Suppressor macrophage treated with lipopolysaccharide for 1 hour (primary cell): ENCODE measurements at places on chromosomes 7 and 10.
A peak's percentile ranks its signal among the peaks of the same experiment; 100 is the strongest.

- DNase-seq = no peak
Measured at GRCh38 chr7:124764847-124765400, 668 bp downstream of the GPR37 start.

DNA sequence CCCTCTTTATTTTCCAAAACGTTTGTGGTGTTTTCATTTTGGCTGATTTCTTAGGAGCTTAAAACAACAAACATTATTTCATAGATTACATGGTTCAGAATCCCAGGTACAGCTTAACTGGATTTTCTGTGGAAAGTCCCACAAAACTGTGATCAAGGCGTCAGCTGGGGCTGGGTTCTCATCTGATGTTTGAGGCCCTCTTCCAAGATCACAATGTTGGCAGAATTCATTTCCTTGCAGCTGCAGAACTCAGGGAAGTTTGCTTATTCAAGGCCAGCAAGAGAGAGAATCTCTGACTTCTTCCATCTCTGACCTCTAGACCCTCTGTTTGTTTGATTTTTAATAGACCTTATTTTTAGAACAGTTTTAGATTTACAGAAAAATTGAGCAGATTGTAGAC, 108.4 kb upstream of the AGK start:
- no peak for DNase-seq

GRCh38 chr10:76436401-76436811, 1005.0 kb downstream of the LRMDA start:
- DNase-seq = no peak

DNA sequence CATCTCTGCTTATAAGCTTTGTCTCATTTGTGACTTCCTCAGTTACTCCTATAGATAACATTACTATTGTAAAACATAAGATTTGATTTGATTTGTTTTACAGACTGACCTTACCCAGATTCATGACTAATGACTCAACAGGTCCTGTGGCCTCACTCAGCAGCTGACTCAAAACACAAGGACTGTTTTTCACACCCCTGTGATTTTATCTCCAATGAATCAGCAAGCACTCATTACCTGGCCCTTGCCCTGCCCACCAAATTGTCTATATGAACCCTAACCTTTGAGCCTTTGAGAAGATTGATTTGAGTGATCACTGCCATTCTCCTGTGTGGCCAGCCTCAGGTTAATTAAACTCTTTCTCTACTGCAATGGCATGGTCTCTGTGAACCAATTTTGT, 1064.6 kb upstream of the LRRTM3 start:
- DNase-seq = no peak

GRCh38 chr7:111919631-111920179, 286.5 kb downstream of the DOCK4 start:
- DNase-seq = peak; percentile 89

- DNase-seq = no peak
Measured at GRCh38 chr7:68476966-68477365, 1121.3 kb upstream of the AUTS2 start.

DNA sequence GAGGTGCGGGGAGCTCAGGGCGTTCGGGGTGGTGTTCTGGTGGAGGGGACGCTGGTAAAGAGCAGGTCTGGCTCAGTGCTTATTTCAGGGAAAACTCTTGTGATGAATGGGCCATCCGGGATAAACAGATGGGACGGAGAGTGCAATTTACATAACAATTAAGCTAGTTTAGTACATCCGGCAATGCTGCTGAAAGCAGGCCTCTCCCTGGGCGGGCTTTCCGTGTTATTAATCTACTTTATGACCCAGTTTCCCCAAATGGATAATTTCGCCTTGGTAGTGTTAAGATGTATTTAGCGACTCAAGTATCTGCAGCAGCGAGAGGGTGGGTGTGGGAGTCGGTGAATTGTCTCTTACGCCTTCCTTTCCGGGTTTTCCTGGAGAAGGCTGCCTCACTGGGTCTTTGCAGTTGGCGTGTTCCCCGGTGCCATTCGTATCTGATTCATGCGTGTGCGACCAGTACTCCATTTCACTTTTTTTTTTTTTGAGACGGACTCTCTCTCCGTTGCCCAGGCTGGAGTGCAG, 25.2 kb downstream of the FOXK1 start:
- no peak for DNase-seq

GRCh38 chr7:80520199-80520598, 8.3 kb upstream of the GNAT3 start:
- DNase-seq = no peak

DNA sequence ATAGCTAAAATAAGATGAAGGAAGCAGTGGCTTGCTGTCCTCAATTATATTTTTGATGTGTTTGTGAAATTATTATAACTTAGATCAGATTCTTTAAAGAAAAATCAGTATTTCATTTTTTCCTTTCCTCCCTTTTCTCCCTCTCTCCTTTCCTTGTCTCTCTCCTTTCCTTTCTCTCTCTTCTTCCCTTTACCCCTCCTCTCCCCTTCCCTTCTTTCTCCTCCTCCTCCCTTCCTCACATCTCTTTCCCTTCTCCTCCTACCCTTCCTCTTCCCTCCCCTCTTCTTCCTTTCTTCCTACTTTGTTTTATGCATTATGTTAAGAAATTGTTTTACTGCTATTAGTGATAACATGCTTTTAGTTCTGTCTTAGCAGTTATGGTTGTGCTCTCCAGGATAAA, 171.5 kb downstream of the ADK start:
- no peak for DNase-seq

GRCh38 chr10:6353526-6353925, 150.8 kb downstream of the PFKFB3 start:
- no peak for DNase-seq

GRCh38 chr10:9294132-9294663, 1239.7 kb downstream of the GATA3 start:
- peak; percentile 22 for DNase-seq

DNA sequence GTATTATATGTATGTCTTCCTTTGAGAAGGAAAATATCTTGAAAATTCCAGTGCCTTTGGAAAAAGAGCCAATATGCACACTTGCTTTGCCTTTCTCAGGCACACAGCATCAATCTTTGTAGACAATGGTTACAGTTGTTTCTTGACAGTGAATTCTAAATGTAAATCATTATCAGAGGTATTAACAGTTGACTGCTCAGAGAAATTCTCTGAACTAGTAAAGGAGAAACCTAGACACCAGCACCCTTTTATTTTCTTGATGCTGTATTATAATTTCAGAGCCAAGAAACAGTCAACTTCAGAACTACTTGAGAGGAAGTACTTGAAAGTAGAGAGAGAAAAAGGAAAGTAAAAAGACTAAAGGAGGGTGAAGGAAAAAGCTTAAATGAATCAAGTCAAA, 185.8 kb upstream of the SMIM30 start:
- DNase-seq = no peak

DNA sequence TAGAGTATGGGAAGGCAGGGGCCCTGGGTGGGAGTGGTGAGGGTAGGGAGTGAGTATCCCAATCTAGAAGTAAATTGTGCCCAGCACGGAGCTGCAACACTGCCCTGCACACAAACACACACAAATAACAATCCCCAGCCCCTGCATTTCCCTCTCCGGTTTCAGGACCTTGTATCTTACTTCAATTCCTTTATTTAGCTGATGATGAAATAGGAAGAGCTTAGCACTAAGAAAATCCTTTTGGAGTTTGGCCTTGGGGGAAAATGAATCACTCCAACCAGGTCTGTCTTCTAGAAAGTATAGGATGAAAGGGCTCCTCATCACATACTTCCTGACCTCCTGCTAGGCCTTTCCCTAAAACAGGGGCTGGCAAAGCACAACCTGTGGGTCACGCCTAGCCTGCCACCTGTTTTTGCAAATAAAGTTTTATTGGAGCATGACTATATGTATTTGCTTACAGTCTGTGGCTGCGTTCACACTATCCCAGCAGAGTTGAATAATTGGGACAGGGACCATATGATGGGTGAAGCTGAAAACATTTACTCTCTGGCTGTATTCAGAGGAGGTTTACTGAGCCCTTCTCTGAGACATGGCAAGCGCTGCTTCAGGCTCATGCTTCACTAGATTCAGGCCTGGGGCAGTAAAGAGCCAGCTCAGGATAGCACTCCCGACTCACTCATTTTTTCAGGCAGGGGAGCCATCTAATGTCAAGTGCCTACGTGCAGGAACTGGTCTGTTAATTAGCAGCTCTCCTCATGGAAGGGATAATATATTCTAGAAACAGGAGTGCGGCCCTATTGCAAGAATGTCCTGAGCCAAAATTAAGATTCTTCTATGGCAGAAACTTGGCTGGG, 111.0 kb downstream of the EGFR start:
- DNase-seq = no peak

GRCh38 chr10:78981257-78981969, 87.4 kb upstream of the ZMIZ1 start:
- peak; percentile 67 for DNase-seq

- no peak for DNase-seq
Measured at GRCh38 chr7:140597428-140597949, 43.1 kb downstream of the DENND2A start.

- no peak for DNase-seq
Measured at GRCh38 chr7:12091231-12091630, 119.9 kb upstream of the TMEM106B start.

GRCh38 chr10:28777911-28778310, 100.6 kb downstream of the BAMBI start:
- no peak for DNase-seq

GRCh38 chr7:148262721-148263229, 327.8 kb upstream of the C7orf33 start:
- DNase-seq = peak; percentile 67

GRCh38 chr10:124035928-124036558, 57.4 kb downstream of the CHST15 start:
- DNase-seq = peak; percentile 85

DNA sequence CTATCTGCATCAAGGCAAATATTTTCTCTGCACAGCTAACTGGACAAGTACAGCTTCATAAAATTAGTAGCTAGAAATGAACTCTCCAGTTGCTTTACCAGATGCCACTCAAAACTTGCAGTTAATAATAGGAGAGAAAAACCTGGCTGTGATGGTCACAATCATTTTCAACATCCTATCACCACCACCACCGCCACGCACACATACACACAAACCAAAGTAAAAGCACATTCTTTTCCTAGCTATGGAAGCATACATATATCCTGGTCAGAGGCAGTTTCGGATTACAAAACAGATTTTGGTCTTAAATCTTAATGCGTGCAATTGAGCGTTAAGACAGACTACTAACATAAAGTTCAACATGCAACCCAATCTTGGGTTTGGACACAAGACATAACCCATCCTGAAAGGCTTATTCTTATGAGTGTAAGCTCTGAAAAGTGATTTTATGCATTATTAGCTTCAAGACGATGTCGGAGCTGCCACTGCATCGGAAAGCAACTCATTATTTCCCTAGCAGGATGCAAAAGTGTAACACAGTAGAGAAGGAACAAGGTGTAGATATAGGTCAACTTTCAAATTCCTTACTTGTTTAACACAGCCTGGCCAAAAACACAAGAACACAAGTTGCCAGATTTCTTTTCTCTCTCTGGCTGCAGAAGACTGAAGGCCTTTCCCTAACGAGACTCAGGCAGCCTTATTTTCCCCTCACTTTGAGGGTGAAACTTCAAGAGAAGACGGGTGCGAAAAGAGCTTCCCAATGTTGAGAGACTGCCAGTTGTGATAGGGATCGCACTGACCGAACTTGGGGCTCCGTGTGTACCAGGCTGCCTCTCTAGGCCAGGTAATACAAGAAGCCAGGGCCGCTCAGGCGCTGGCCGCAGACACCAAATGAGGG, 1.2 kb downstream of the CACUL1 start:
- no peak for DNase-seq

GRCh38 chr10:124000792-124001201, 92.6 kb downstream of the CHST15 start:
- peak; percentile 80 for DNase-seq

- DNase-seq = no peak
Measured at GRCh38 chr7:89988074-89988473, 166.2 kb upstream of the STEAP1 start.

- no peak for DNase-seq
Measured at GRCh38 chr10:30629653-30630052, at the start of gene LYZL2. Gene LYZL2, minus strand, starts transcription at chr10:30629753. Its CDS starts 2,838 bp downstream, at chr10:30626915.

GRCh38 chr10:102763037-102763607, 19.4 kb downstream of the WBP1L start:
- DNase-seq = no peak

DNA sequence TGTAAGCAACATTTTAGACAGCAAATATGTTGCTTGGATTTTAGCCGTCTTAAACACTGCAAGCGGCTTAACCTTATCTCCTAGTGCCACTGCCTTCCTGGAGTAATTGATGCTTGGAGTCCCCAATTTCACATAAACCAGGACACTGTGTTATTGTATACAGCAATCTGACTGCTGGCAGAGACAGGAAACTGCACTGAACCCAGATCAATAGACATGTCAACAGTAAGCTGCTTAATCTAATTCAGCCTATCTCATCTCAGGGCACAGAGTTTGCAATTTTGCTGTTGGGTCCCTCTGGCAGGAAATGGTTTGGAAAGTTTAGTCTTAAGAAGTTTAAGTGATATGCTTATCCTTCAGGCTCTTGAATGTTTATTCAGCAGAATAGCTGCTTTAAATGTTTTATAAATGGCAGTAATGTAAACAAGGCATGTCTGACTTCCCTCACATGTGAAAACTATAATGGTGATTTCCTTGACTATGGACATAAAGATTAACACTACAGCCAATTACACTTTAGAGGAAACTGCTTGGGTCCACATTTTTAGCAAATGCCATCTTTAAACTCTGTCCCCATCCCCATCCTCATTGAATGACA, 598.6 kb downstream of the PARD3 start:
- no peak for DNase-seq

- no peak for DNase-seq
Measured at GRCh38 chr10:43962346-43963191, 313.9 kb upstream of the ZNF32 start.

DNA sequence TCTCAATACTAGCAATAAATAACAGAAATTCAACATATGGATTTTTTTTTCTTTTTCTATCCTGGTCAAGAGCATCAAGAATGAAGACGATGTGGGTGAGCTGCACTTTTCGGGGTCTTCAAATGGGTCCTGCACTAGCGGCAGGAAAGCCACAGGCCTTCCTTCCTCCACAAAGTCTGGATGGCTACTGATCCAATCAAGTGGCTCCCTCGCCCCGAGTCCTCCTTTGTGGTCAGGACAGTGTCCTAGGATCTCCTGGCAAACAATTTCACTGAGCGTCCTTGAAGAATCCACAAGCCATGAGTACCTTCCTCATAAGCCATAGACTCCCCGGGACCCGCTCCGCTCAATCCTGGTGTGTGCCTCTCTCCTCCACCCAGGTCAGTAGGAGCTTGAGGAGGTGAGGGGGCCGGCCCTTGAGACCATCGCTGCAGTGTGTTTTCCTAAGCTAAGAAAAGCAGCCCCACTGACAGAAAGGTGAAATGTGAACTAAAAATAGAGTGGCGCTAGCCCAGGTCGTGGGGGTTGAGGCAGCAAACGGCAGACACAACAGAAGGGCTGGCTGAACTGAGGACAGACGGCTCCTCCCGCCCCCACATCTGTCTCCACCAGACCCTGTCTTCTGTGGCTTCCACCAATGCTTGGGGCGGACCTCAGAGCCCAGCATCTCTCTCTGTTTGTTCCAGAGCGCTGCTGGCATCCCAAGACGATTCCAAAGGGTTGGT, 202.3 kb downstream of the HERPUD2 start:
- no peak for DNase-seq
